ENCODE measurements at places on chromosomes 16 and 17.

GRCh38 chr17:72219137-72219823 lies 98.5 kb downstream of the SOX9 start:
- DNase-seq, result no peak

DNA sequence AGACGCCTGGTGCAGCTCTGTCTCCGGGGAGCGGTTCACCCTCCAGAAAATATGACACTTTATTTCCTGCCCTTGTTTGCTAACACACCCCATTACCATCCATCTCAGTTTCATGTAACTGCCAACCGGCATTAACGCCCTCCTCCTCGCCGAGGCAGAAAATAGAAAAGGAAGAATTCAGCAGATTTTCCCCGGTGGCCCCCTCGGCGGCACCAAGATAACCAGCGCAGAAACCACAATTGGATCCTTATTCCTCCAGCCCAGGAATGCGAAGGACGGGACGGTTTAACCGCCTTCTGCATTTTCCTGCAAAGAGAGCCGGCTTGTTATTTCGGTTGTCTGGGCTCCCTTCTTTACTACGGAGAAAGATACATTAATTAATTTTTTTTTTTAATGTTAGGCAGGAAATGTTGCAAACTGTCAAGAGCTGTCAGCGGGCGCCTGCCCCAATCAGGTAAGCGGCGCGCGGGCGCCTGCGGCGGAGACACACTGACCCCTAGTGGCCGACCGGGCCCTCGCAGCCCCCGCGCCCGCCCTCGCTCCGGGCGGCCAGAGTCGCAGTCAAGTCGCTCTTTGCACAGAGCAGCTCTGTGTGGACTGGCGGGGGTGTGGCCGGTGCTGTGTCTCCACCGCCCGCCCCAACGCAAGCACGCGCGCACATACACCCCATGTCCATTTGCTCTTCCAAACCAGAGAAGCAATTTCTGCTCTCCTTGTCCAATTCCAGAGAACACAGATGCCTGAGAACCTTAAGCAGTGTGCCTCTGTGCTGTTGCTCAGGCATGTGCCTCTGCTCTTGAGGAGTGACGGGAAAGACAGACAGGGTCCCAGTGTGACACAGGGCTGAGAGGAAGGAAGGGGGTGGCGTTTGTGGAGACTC lies 53.6 kb downstream of the C17orf67 start:
- peak; percentile 39 for DNase-seq

DNA sequence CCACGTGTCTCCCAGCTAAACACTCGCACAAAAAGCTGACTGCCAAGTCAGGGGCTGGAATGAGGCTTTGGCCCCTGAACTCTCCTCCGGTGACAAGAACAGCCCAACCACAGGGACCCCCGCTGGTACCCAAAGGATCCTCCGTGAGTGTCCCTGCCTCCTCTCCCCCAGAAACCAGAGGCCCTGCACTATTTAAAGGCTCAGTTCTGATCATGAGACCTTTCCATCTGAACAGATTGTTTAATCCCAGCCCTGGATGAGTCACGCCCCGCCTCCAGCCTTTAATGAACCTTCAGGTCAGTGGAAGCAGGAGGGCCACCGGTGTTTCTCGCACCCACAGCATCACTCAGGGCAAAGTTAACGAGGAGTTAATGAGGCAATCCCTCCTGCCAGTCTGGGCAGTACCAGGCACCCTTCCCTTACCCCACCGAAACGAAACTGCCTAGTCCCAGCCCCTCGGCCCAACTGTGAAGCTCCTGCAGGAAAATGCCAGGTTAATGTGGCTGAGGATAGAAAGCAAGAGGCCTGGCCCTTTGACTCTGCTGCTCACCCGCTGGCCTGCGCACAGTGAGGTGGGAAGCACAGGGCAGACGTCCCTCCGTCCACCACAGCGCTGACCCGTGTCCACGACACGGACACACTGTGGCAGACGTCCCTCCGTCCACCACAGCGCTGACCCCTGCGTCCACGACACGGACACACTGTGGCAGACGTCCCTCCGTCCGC lies 32.4 kb downstream of the TIMM22 start:
- DNase-seq, result no peak

DNA sequence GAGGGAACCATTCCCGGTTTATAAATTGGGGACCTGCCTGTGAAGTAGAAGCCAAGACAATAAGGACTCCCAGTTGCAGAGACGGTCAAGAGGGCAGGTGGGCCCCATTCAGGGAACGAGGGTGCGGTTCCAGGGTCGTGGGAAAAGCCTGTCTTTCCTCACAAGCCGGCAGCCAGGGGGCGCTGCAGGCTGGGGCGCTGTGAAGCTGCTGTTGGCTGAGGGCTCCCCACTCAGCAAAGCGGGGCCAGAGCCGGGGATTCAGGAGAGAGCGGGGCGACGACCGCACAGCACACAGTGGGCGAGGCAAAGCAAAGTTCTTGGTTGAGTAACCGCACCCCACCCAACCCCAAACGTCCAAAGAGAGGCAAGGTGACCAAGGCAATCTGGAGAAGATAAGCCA lies 24.9 kb downstream of the CDRT15 start:
- no peak for DNase-seq

DNA sequence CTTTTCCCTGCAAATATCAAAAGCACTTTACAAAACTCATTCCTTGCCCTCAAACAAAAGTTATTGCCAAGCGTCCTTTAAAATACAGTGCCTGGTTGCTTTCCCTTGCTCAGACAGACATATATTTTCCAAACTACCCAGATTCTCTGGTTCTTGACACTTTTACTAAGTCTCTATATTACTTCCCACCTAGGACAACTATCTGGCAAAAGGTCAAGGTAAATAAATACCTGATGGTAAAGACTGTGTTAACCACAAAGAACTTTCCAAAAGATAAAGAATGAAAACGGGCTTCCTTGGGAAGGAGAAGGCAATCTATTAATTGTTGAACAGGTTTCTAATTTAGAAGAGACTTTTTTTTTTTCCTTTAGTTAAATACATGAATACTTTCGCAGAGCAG lies 1.9 kb downstream of the HS3ST3A1 start:
- DNase-seq, result no peak

GRCh38 chr17:17492571-17492970 lies 3.6 kb downstream of the RASD1 start:
- DNase-seq, result no peak

DNA sequence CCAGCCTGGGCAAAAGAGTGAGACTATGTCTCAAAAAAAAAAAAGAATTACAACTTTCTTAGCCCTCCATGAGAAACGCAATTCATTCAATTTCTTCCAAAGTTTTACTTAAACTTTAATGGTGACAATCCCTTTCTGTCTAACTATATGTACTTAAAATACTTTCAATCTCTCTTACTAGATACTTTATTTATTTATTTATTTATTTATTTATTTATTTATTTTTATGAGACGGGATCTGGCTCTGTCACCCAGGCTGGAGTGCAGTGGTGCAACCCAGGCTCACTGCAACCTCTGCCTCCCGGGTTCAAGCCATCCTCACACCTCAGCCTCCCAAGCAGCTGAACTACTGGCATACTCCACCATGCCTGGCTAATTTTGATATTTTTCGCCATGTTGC lies 108.1 kb downstream of the SPAG9 start:
- no peak for DNase-seq

- no peak for DNase-seq
These were observed 286.2 kb upstream of the FOXF1 start for GRCh38 chr16:86224126-86224525.

DNA sequence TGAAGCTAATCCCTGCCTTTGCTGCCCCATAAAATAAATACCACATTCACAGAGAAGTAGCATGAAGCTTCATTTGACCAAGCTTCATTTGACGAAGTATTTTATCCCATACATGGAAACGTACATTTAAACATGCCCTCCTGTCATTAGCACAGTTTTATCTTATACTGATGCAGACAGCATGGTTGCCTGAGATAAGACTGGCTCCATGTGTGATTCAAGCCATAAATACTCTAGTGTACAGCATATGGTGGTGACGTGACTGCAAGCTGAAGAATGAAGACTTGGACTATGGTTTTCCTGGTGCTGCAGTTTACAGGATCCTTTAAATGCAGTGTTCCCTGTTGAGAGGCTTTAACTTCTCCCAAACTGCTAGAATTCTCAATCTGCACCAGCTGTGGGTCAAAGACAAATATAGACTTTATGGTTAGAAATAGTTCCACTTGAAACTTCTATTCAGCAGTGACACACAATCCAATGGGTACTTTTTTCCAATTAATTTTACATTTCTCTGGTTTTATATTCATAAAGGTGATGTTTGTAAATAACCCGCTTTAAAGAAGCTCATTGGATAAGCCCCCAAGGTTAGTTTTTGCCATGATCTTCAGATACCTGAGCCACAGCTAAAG lies 64.9 kb downstream of the CYB561 start:
- no peak for DNase-seq

- no peak for DNase-seq
These were observed 1.7 kb downstream of the SLC52A1 start for GRCh38 chr17:5033352-5034015.

GRCh38 chr17:49746791-49747490 lies 17.0 kb downstream of the FAM117A start:
- no peak for DNase-seq

DNA sequence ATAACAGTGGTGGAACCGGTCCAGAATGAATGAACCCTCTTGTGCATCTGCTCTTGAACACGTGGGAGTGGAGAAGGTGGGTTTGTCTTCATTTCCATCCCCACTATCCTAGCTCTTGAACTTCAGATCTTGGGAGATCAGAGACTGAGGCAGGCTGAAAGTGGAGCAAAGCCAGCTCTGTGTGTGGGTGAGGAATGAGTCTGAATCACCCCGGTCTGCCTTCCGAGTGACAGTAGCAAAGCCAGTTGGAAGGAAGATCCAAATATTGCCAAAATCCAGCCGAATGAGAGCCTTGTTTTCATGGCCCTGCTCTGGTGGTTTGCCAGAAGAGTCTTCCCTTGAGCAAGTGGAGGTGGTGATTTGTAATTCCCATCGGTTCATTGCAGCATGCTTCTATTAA lies 29.0 kb upstream of the ASIC2 start:
- DNase-seq, result no peak

DNA sequence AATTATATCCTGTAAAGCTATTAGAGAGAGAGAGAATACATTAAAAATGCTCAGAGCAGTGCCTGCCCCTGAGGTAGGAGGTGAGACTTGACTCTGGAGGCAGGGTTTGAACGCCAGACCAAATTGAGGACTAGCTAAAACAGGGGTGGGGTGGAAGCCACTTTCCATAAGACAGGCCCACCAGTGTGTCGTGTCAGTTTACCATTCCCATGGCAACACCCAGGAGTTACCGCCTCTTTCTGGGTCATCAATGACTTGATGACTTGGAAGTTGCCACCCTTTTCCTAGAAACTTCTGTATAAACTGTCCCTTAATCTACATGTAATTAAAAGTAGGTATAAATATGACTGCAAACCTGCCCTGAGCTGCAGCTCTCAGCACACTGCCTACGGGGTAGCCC lies 32.0 kb upstream of the ABCC12 start:
- DNase-seq, result no peak

- no peak for DNase-seq
These were observed 669.1 kb upstream of the SALL1 start for GRCh38 chr16:51820176-51820575.

- no peak for DNase-seq
These were observed 100.8 kb upstream of the CORO6 start for GRCh38 chr17:29723278-29724047.

DNA sequence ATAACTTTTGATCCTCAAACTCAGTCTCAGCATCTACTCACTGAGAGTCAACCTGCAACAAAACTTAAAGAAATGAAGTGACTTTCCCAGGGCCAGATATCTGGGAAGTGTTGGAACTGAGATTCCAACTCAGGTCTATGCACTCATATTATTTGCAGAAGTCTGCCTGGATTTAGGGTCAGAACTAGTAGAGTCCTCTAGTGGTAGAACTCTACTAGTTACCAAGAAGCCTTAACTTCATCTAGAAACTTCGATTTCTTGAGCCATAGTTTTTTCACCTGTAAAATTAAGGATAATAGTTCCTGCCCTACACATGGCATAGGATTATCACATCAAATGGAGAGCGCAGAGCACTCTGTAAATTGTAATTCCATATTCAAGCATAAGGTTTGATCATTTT lies 23.4 kb upstream of the KRT24 start:
- DNase-seq, result no peak

DNA sequence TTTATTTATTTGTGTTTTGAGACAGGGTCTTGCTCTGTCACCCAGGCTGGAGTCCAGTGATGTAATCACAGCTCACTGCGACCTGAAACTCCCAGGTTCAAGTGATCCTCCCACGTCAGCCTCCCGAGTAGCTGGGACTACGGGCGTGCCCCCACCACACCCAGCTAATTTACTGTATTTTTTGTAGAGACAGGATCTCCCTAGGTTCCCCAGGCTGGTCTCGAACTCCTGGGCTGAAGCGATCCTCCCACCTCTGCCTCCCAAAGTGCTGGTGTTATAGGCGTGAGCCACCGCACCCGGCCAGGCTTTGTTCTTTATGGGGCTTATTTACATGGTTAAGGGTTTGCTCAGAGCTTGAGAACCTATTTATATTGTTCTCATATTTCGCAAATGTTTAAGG lies 5.8 kb upstream of the MEIOB start:
- DNase-seq, result no peak

GRCh38 chr16:22252317-22252716 lies 44.9 kb upstream of the POLR3E start:
- no peak for DNase-seq

DNA sequence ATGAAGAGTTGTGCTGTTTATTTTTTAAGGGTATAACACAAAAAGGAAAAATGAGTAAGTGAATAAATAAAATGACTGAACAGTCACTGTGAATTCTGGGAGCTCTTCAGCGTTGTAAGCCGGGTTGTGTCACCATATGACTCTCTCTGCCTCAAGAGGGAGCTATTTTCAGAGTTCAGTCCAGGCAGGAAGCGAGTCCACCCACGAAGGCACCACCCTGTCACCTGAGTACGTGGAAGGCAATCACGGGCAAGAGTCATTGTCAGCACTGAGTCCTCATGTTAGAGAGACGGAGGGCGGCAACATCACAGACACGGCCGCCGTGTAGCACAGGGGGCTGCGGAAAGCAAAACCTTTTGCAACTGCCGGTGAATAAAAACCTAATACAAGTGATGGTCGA lies 227.6 kb downstream of the UTP18 start:
- DNase-seq, result no peak

GRCh38 chr17:68102318-68102758 lies 66.8 kb downstream of the KPNA2 start:
- DNase-seq, result no peak

DNA sequence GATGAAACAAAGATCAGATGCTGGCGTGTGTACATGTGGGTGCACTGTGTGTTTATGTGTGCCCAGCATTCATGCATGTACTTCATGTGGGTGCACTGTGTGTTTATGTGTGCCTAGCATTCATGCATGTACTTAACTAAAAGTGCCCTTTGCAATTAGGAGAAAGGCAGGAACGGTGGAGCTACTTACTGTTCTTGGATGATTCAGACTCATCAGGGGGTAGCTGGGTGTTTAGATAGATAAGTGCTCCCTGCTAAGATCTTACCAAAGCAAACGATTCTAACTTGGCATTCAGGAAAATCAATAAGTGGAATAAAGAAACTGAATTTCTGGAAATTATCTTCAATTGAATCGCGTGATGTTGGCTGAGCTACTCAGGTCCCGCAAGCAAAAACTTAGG lies 8.6 kb upstream of the MYH2 start:
- no peak for DNase-seq
